Amniotic epithelial cell (primary cell): ENCODE measurements at places on chromosomes 16 and 17.

DNA sequence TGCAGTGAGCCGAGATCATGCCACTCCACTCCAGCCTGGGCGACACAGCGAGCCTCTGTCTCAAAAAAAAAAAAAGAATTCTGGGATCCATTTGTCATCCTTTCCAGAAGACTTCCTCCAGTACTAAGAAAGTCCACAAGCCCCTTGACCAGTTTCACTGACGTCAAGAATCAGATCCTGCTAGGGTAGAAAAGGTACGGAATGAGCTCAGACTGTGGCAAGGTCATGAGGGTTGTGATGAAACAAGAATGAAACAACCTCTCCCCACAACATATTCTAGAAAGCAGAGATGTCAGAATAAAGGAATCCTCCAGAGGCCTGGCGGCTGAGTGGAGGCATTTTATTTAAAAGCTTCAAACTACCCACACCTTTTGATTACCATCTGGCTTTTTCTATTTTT lies 29.9 kb downstream of the TRAF4 start:
- peak; percentile 72 for DNase-seq

DNA sequence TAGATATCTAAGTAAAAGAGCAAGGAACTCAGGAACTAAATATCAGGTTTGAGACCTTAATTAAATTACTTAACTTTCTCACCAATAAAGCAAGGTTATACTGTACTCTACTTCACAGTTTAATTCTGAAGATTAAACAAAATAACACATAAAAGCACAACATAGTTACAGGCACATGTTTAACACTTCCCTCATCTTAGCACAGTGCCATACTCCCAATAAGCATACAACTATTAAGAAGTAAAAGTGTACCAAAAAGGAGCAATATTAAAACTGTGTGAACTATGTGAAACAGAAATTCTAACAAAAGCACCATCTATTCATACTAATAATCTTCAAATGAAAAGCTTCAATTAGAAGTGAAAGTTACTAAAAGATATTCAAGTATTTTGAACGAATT lies 2.2 kb downstream of the APPBP2 start:
- no peak for DNase-seq

GRCh38 chr17:58693208-58693607 lies 806 bp downstream of the RAD51C start:
- DNase-seq = no peak

DNA sequence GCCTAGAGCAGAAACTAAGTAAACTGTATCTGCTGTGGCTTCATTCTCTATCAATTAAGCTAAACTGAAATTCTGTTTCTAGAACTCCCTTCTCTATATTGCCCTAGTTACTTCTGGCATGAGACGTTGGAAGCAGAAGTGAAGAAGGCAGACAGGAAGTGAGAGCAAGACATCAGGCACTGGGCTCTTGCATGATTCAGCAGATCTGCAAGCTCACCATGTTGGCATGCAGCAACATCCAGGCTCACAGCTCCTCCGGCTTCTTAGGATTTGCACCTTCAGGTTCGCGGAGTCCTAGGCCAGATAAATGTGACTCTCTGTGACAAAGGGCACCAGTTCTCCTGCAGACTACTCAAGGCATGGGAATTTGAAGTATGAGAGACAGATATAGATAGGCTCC lies 148.3 kb downstream of the CDH8 start:
- peak; percentile 60 for DNase-seq

DNA sequence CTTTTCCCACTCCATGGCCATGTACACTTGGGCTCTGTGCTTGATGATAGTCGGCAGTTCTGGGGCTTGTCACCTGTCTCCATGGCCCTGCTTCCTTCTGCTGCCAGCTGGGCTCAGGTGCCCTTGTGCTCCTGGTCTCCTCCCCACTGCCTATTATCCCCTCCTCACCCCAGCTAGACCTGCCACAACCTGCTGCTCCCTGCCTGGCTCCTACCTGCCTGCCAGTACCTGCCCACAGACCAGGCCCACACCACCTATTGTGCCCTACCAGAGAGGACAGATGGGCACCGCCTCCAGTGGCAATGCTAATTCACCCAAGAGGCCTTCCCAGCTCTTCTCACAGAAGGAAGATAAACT lies 538 bp upstream of the RAPGEFL1 start:
- DNase-seq = no peak

- no peak for DNase-seq
Measured at GRCh38 chr16:78654929-78655328, 555.5 kb downstream of the WWOX start.

DNA sequence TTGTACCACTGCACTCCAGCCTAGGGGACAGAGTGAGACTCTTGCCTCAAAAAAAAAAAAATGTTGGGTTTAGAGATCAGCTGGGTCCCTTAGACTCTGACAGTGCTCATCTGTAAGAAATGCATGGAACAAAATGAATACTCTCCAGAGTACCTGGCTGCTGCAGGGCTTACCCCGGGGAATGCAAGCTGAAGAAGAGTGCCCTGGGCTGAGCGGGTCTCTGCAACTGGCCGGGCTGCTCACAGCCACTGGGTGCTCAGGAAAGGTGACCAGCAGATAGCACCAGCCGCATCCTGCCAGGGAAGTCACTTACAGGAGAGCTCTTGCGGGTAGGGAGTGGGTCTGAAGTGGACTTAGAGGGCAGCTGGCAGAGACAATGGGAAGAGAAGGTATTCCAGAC lies 82.1 kb downstream of the GAS7 start:
- DNase-seq = no peak

DNA sequence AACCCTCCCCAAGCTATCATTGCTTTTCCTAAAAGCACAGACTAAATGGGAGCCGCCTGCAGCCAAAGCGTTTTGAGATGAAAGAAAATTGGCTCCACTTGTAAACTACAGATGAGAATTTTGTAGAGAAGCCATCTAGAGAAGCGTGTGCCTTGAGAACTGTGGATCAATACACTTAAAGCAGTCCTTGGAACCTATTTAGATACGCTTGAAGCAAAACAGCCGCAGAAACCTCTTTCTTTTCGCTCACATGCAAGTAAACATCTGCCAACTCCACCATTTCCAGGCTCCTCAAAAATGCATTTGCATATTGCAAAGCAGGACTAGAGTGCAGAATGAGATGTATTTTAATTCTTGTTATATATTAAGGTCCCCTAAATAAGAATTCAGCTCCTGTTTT lies 13.1 kb downstream of the KIAA0513 start:
- DNase-seq = no peak

DNA sequence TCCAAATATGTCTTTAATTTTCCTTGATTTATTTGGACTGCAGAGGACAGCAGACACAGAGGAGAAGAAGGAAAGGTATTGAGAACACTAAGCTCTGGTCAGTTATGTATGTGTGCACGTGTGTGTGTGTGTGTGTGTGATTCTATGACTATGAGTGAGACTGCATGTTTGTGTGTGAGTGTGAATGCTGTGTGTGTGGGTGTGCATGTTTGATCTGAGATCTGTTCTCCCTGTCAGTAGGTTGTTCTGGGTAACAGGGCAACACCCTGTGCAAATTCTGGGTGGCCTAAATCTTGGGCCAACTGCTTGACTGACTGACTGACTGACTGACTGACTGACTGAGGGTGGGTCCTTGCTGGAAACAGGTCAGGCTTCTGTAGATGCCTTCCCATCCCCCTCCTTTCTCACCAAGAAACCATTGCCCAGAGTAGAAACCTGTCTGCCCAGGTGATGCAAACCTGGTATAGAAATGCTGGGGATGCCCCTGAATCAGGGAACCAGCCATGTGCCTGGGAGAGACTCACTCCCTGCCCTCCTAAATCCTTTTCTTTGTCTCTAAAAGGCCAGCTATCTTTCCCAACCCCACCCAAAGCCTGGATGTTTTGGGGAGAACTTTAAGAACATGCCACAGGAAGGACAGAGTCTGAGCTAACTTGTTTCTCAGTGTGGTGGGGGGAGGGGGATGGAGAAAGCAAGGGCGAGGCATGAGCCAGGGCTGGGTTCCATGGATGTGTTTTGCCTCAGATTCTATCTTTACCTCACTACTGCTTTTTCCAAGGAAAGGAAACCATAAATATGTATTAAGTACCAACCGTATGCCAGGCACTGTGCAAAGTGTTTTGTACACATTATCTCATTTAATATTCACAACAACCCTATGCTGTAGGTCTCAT lies 4.5 kb upstream of the NR1D1 start:
- no peak for DNase-seq

- peak; percentile 11 for DNase-seq
Measured at GRCh38 chr16:1527836-1528811, 5.3 kb upstream of the TMEM204 start.

- no peak for DNase-seq
Measured at GRCh38 chr16:66335704-66336329, 30.7 kb upstream of the CDH5 start.

GRCh38 chr17:47204722-47205418 lies 4.3 kb upstream of the MYL4 start:
- DNase-seq = peak; percentile 17

- no peak for DNase-seq
Measured at GRCh38 chr17:51710634-51710979, 447.9 kb downstream of the CA10 start.

- DNase-seq = no peak
Measured at GRCh38 chr16:9061358-9061813, 30.1 kb upstream of the HAPSTR1 start.

- DNase-seq = peak; percentile 67
Measured at GRCh38 chr16:50245417-50246298, 20.7 kb upstream of the ADCY7 start.

DNA sequence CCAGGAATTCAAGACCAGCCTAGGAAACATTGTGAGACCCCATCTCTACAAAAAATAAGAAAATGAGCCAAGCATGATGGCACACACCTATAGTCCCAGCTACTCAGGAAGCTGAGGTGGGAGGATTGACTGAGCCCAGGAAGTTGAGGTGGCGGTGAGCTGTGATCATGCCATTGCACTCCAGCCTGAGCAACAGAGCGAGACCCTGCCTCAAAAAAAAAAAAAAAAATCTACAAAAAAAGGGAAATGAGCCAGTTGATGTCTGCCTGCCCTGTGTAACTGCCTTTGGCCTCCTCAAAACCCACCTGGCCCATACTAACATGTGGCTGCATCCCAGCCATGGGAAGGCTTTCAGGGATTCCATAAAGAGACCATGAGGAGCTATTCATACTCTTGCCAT lies 4.5 kb downstream of the RANBP10 start:
- DNase-seq = no peak

DNA sequence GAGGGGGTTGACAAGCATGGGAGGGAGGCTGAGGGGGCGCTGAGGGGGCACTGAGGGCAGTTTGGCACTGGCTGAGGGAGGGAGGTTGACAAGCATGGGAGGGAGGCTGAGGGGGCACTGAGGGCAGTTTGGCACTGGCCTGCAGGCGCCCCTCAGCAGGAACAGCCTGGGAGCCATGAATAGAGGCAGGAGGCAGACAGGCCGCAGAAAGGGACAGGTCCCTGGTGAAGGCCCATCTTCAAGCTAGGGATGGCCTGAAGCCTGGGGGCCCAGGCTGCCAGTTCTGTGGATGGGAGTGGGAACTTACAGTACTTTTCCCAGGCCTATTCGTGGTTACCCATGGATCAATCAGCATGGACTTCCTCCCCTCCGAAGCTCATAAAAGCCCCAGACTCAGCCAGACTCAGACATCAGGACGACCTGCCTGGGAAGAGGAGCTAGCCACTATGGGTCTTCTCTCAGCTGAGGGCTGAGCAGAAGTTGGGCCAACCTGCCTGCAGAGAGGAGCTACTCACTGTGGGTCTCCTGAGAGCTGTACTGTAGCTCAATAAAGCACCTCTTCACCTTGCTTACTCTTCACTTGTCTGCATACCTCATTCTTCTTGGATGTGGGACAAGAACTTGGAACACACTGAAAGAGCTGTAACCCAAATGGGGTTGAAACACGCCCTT lies 72.8 kb upstream of the BRD7 start:
- DNase-seq = no peak

- DNase-seq = no peak
Measured at GRCh38 chr16:67664258-67664657, 2.3 kb downstream of the ENKD1 start.

DNA sequence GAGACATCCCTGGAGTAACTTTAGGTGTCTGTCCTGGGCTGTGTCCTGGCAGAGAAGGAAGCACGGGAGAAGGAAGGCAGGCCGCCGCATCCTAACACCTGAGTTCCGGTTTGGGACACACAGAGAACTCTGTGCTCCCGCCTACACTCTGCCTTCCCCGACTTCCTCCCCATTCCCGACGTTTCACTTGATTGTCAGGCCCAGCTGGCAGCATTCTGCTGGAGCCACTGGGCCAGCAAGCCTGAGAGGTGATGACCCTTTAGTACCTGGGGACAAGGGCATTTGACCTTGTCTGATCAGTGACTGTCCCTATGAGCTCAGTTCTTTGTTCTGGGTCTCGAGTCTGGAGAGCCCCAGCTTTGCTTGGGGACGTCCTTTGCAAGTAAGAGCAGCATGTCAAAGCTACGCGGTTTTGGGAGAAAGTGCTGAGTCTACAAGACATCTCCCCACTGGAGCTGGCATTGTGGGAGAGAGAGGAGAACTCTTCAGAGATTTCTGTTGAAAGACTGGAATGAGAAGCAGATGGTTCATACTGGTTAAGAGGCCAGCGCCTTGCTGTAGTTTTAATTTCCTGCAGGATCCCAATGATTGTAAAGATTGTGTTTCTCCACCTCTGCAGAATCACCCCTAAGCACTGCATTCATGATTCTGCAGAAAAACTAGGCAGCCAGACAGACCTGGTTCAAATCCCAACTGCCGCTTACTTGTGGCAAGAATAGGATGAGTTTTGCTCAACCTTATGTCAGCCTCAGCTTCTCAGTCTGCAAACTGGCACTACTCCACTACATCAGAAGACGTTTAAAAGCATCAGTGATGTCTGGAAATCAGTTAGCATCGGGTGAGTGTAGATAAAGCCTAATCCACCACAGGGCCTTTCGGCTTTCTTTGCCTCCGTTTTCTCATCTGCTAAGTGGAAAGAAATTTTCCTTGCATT lies 20.6 kb downstream of the ABAT start:
- no peak for DNase-seq

DNA sequence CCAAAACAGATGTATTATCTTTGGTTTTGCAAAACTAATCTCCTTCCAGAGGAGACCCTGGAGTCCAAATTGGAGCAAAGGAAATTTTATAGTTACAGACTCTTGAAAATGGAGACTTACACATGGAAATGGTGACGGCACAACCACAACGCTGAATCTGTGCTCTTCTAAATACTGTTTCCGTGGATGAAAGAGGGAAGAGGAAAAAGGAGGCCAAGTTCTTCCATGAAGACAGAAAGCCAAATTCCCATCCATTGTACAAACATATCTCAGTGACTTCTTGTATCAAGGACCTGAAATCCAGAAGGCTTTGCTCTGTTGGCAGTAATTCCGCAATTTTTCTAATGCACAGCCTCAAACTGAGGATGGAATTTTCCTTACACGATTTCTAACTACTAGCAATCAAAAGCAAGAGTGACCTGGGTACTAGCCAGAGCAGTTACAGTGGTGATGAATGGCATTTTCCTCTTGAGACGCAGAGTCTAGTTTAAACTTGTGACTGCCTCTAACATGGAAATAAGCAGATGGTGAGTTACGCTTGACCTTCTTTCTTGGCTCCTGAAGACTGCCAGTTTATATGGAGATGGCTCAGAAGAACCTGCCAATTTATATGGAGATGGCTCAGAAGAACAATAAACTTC lies 38.5 kb downstream of the VPS53 start:
- no peak for DNase-seq

DNA sequence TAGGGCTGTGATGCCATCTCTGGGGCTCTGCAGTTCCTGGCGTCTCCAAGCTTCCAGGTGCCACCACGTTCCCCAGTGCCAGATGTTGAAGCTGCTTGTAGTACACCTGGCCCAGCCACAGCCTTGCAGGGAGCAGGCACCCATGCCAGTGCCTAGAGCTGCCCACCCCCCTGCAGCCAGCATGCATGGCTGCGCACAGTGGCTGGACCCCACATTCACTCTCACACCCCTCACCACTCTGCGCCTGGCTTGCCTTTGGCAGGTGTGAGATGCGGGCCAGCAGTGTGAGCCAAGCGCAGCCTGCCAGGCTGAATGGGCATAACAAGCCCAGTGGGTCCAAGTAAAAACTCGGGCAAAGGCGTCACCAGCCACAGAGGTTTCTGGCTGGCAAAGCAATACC lies 75.4 kb upstream of the CHMP6 start:
- DNase-seq = no peak
